ENCODE measurements at places on chromosomes 2 and 18. TPM values are rescaled to one million over a fixed set of nuclear protein-coding genes. Genes with fewer than 3 reads are reported as not detected.

Gene CENPA
- total RNA-seq, result 0.65 TPM

Gene RBBP8
- 5.1 TPM for total RNA-seq

Gene ADGRF3
- total RNA-seq, result 0.16 TPM

Gene NCKAP5
- total RNA-seq, result 4.3 TPM

Gene CDK5R2
- total RNA-seq, result not detected

Gene CACNB4
- total RNA-seq, result 0.35 TPM

Gene TBR1
- not detected for total RNA-seq

Gene RASGRP3
- 55.7 TPM for total RNA-seq

Gene DPYSL5
- total RNA-seq, result not detected

Gene GREB1
- 11.4 TPM for total RNA-seq

Gene HS6ST1
- 34.9 TPM for total RNA-seq

Gene FAHD2B
- total RNA-seq, result 34.2 TPM

Gene PDCL3
- 29.2 TPM for total RNA-seq

Gene CCDC74A
- 0.65 TPM for total RNA-seq

Gene FSHR
- 0.14 TPM for total RNA-seq

Gene SERPINB5
- not detected for total RNA-seq

Gene LRP2
- 0.14 TPM for total RNA-seq

Gene FAM124B
- total RNA-seq, result 1.9 TPM

Gene TMEM163
- total RNA-seq, result 0.46 TPM

Gene RNF125
- total RNA-seq, result 5.6 TPM

Gene BMP10
- total RNA-seq, result 0.35 TPM

Gene SLC38A11
- total RNA-seq, result 0.84 TPM

Gene MFSD2B
- not detected for total RNA-seq

Gene LNPK
- 38.8 TPM for total RNA-seq

Gene PPIG
- total RNA-seq, result 34.7 TPM

Data from Right ventricle myocardium inferior (tissue), 1 donor.